Cerebellar cortex (tissue), 1 donor: ENCODE measurements at places on chromosomes 7 and 10.
A peak's percentile ranks its signal among the peaks of the same experiment; 100 is the strongest.

DNA sequence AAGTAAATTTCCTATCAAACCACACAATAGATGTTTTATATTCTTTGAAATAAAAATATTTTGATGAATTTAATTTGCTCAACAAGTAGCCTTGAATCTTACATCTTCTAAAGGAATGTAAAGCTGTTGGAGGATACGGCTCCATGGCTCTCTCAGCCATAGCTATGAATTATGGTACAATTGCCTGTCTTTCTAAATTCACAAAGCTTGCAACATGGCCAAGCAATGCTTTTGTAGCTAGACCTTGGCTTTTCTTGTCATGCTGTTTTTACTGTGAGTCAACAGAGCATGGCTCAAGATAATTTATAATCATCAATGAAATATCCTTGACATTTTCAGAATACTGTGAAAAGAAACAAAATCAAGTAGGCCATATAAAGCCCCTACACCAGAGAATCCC lies 286.7 kb downstream of the CACNA2D1 start:
- no peak for DNase-seq

GRCh38 chr10:124301736-124302135 lies 117.0 kb downstream of the OAT start:
- DNase-seq = no peak

DNA sequence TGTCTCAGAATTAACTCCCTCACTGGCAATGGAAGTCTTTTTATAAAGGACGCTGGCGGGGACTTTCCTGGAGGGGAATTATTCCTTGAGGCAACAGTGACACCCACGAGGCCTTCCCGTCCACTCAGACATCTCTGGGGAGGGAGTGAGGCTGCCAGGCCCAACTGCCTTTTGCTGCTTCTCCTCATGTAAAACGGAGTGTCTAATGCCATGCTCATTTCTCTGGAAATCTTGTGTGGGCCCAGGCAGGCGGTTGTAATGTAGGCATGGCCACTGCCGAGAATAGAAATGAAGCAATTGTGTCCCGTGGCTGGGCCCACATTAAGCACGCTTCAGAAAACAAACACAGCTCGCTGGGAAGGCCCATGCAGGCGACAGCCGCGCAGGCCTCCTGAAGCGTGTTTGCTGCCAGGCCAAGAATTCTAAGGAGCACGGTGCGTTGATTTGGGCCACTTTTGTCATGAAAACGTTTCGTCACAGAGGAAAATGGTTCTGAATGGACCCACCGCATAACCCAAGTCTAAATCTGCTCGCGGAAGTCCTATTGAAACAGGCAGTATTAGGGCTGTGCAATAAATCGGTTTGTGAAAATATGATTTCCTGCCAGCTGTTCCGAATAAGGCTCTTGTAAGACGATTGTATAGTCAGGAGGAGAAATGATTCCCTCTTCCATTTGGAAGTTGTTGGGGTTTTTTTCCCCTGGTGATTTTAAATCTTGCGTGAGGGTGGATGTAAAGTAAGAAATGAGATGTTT lies 104.2 kb upstream of the CHST15 start:
- DNase-seq = peak; percentile 46

DNA sequence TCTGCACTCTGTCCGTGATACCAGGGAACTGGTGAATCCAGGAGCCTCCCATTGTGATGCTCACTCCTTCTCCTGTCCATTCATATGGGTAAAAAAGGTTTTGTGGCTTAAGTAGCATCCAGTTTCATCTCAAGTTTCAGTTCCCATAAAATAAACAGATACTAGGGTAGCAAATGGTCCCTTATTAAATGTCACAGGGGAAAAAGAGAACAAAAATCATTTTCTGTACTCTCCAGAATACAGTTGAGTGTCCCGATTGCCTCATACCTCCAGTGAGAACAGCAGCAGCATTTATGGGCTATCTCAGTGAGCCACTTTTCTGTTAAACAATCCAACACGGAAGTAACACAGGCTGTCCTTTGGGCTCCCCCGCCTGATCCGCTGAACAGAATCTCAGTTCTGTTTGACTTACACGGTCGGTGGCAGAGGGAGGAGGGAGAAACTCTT lies 179.6 kb downstream of the CELF2 start:
- DNase-seq = no peak

DNA sequence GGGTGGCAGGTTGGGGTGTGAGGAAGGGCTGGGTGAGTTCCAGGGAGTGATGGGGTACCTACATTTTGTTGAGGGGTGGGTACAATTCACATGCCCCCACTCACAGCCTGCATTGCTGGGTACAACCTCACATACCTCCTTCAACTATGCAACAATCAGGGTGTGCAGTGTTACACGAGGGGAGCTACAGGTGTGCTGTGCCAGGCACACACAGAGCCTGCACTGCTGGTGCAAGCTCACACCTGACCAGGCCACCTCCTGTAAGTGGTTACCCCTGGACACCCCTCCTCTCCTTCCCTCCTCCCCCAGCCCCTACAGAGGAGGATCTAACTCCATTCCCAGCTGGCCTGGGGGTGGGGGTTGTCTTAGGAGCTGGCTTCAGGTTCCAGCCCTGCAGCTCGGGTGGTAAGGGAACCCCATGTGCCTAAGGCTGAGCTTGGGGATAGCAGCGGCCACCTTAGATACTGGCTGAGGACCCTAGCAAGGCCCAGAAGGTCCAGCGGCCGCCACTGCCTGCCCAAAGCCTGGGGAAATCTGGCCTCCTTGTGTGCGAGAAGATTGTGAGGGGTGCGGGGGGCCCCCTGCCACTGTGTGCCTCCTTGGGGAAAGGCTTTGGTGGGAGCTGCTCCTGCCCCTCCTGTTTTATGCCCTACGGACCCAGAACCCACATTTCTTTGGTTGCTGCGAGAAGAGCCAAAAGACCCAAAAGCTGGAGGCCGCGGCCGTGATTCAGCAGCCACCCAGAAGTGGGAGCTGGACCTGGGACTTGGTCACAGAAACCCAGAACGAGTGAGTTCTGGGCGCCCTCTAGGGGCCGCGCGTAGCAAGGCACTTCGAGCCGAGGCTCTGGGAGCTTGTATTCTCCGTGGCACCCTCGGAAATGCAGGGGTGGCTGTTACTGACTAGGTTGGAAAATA lies 10.8 kb downstream of the TLX1 start:
- DNase-seq = peak; percentile 84

DNA sequence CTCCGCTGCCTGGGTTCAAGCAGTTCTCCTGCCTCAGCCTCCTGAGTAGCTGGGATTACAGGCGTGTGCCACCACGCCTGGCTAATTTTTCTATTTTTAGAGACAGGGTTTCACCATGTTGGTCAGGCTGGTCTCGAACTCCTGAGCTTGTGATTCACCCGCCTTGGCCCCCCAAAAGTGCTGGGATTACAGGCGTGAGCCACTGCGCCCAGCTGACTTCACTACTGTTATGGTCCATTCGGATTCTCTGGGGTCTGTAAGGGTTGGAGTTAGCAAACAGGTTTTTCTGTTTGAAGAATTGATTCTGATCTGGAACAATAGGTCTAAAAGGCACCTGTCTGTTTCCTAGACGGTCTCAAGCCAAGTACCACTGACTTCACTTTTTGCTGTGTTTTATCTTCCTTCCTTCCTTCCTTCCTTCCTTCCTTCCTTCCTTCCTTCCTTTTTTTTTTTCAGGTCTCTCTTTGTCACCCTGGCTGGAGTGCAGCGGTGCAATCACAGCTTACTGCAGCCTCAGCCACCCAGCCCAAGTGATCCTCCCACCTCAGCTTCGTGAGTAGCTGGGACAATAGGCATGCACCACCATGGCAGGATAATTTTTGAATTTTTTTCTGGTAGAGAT lies 192.2 kb downstream of the CAMK1D start:
- DNase-seq = no peak

GRCh38 chr10:125955766-125956165 lies 59.4 kb downstream of the FANK1 start:
- no peak for DNase-seq

GRCh38 chr7:25894002-25894901 lies 257.7 kb upstream of the NFE2L3 start:
- peak; percentile 85 for DNase-seq

DNA sequence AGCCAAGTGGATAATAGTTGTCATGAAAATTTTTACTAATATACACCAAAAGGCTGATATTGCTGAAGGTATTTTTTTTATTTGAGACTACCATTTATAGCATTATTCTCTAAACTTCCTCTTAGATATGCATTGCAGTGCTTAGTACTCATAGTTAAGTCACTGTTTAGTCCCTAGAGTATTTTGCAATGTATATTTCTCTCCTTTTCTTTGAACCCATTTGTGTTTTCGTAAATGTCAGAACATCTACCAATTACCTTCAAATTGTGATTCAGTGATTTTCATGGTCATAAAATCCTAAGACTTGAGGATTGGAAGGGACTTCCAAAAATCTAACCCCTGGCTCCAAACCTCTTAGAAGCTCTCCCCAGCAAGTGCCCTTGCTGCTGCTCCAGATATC lies 21.5 kb upstream of the CYP26C1 start:
- no peak for DNase-seq

DNA sequence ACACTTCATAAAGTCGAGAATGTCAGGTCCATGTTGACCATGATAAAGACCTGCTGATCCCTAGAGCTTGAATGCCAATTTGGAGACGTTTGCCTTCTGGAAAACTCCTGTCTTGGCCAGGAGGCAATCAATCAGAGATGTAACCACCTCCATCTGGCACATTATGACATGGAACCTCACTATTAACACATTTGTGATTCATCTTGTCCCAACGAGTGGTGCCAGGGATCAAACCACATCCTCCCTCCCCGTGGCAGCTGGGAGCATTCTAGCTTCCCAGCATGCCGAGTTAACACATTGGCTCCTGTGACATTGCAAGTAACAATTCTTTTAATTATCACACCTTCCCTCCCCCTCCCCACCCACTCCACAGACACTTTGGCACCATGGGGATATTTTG lies 84.0 kb upstream of the PPP1R17 start:
- DNase-seq = no peak

- no peak for DNase-seq
Measured at GRCh38 chr7:97007583-97007861, 2.2 kb downstream of the DLX6 start.

DNA sequence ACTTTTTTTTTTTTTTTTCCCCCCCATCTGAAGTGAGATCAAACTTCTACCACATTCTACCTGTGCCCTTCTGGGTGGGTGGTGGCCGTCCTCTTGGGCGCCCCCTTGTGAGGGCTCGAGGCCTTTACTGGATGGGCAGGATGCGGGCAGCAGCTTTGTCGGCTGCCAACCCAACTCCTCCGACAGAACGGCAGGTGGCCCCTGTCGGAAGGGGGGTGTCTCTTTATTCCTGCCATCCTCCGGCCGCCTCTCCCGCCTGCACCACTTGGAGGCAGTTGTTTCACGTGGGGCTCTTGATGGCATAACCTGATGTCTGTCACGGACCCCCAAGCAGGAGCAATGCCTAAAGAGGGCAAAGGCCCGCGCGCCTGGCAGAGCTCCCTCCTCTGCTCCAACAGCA lies 31.0 kb downstream of the AMZ1 start:
- no peak for DNase-seq

GRCh38 chr10:124716369-124716768 lies 27.8 kb downstream of the FAM53B start:
- DNase-seq = peak; percentile 21

DNA sequence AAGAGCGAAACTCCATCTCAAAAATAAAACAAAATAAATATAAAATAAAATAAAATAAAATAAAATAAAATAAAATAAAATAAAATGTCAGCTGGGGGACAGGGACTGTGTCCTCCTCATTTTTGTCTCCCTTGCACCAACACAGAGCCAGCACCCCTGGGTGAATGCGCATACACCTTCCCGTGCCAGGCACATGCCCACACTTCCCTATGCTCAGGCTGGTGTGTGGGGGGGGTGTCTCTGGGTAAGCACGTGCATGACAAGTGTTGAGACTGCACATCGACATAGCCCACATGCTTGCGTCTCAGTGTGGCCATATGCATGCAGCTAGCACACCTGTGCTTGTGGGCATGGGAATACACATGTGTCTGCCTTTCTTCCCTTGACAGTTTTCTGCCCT lies 24.7 kb upstream of the TLX1 start:
- DNase-seq = no peak

DNA sequence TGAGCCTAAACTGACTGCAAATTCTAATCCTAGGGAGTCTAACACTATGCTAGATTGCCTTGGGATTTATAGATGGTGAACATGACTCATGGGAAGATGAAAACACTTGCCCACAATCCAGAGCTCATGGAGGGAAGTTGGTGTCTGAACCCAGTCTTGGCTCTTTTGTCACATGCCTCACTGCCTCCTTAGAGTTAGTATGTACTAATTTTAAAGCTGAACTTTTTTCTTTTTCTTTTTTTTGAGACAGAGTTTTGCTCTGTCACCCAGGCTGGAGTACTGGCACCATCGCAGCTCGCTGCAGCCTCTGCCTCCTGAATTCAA lies 14.4 kb downstream of the MRPL32 start:
- no peak for DNase-seq

DNA sequence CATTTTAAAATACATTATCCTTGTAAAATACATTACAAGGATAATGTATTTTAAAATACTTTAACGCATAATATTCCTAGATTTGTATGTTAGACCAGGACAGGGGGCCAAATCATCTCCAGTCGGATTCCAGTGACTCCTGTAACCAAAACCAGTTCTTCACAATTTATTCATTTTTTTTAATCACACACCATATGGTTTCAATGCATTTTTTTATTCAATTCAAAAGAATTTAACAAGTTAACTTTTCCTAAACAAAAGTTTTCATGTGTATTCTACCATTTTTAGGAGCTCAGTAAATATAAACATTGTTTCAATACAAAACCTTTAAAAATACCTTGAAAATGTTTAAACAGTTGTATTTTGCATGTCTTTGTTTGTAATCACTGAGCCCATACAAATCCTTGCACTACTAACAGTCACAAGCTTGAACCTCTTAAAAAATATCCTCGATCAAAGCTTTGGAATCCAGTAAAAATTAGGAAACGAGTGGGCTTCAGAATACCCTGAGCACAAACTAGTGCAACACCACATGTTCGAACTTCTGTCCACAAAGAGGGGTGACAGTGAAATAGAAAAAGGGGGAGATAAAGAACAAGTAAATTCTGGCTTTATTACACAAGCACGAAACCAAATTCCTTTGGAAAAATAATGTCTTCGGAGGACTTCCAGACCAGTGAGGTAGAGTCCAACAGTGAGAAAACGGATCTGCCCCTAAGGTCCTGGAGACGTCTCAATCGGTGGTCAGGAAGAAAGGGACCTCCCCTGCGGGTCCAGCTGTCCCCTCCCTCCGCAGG lies 1.6 kb downstream of the CCDC71L start:
- DNase-seq = no peak

GRCh38 chr10:116634126-116634975 lies 13.6 kb downstream of the PNLIPRP2 start:
- no peak for DNase-seq

DNA sequence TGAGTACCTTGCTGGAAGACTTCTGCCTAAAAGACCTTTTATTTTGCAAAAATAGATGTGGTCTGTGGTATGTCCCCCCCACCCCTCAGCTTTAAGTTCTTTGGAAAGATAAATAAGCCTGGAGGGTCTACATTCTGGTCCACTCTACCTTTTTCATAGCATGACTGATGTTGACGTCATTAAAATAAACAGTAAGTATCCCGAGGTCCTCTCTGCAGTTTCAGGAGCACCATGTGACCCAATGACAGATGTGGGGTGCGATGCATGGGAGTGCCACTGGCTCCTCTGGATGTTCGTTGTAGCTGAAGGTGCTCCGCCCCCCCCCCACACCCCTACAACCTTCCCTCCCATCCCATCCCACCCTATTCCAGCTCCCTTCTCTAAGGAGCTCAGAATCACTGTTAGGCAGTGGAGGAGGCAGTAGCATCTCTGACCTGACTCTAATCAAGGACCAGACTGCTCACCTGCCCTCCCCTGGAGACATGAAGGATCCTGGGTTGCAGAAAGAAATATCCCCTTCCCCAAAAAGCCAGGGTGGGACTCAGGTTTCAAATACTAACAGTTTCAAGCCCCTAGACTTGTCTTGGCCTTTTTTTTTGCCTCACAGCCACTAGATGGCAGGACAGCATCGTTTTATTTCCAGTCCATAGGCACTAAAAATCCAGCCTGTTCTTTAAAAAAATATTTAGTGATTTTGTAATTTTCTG lies 25.1 kb downstream of the CASP7 start:
- DNase-seq = peak; percentile 47
